ENCODE measurements at places on chromosomes 7 and 10. TPM values are rescaled to one million over a fixed set of nuclear protein-coding genes. Genes with fewer than 3 reads are reported as not detected.

The IDI2 gene
- not detected for total RNA-seq

The HECW1 gene
- 3.0 TPM for total RNA-seq

The FOXP2 gene
- not detected for total RNA-seq

The DENND2A gene
- total RNA-seq = 8.9 TPM

The ACTL6B gene
- not detected for total RNA-seq

The PKD2L1 gene
- not detected for total RNA-seq

The NPC1L1 gene
- total RNA-seq = 0.04 TPM

The AVPI1 gene
- total RNA-seq = 40.7 TPM

The AEBP1 gene
- not detected for total RNA-seq

The BLVRA gene
- 33.9 TPM for total RNA-seq

The UPF2 gene
- total RNA-seq = 12.0 TPM

The RAPGEF5 gene
- total RNA-seq = 5.6 TPM

The MKX gene
- 2.6 TPM for total RNA-seq

The COL17A1 gene
- 1.6 TPM for total RNA-seq

The IL15RA gene
- total RNA-seq = 5.9 TPM

The CREB3L2 gene
- 9.3 TPM for total RNA-seq

The ZNF365 gene
- 20.2 TPM for total RNA-seq

The MCM10 gene
- 16.1 TPM for total RNA-seq

The SHLD2 gene
- 13.0 TPM for total RNA-seq

The STRA8 gene
- total RNA-seq = not detected

The CFAP70 gene
- total RNA-seq = 0.73 TPM

The POMZP3 gene
- total RNA-seq = 10.1 TPM

The RHOBTB1 gene
- 6.7 TPM for total RNA-seq

The LRMDA gene
- total RNA-seq = 3.6 TPM

The LIPJ gene
- total RNA-seq = not detected

The CBLL1 gene
- total RNA-seq = 10.7 TPM
